ENCODE measurements at places on chromosomes 2 and 18.

DNA sequence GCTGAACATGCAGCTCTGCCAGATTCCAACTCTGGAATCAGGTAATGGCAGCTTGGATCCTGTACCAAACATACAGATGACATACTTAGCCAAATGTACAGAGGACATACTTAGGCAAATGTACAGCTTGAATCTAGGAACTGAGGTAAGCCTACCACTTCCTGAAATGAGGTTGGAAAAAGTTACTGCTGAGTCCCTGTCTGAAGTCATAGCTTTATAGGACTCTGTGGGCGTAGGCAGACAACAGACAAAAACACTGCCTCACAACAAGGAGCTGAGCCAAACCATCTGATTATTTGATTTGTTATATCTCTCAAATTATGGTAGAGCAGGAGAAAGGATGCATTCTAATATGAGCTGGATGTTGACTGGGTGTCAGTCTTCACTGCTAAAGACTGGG, 290.2 kb upstream of the TCF4 start:
- DNase-seq = no peak

DNA sequence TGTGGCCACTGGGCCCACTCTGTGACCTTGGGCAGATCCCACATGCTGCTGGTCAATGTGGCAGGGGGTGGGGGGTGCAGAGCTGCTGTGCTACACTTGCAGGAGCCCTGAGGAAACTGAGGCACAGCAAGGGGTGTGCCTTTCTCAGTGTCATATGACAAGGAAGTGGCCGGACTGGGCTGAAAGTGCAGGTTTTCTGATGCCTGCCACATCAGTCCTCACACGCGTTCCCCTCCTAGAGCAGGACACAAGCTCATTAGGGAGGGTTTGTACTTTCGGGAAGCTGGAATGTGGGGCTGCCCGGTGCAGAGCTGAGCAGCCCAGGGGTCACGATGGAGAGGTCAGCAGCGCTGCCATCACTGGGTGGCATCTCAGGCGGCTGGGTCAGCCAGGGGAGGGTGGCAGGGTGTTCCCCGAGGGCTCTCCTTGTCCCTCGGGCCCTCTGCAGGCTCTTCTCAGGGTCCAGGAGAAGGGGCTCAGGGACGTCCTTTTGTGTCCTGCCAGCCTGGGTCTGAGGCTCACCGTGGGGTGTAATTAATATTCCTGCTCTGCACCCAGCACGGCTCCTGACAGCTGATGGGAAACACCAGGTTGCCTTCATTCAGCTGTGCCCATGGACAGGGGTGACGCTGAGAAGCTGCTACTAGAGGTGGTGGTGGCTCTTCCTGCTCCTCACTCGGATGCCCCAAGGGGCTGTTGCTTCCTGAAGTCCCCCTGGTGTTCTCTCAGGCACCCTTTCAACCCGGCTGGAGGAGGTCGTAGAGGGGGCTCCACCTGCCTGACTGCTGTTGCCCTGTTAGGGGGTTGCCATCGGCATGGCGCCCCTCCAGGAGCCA, 62.1 kb upstream of the HDAC4 start:
- no peak for DNase-seq

- DNase-seq = no peak
Observed at GRCh38 chr2:15119722-15120175, 441.4 kb downstream of the NBAS start.

DNA sequence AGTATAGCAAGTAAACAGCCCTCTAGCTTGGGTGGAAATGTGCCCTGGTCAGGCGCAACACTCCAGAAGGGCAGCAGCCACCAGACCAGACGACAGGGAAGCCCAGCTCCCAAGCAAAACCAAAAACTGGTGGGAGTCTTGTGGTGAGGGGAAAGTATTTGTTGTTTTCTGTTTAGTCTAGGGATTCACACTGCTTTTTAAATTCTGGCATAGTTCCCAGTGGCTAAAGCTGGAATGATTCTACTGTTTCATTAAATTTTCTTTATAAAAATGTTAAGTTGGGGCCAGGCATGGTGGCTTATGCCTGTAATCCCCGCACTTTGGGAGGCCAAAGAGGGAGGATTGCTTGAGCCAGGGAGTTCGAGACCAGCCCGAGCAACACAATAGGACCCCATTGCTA, 38.5 kb downstream of the MERTK start:
- DNase-seq = no peak

DNA sequence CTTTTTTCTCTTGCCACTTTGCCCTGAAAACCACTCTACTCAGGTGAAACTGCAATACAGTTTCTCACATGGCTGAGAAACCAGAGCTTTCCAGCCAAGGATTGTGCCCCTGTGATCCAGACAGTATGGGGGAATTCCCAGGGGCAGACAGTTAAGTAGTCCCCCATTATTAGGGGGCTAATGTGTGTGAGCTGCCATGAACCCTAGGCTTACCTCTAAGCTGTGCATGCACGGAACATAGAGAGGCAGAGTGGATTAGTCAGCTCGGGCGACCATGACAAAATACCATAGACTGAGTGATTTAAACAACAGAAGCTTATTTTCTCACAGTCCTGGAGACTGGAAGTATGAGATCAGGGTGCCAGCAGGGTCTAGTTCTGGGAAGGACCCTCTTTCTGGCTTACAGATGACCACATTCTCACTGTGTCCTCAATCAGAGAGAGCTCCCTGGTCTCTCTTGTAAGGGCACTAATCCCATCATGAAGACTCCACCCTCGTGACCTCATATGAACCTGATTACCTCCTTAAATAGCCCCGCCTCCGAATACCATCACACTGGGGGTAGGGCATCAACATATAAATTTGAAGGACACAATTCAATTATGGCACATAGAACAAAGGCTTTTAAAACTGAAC, 215.1 kb downstream of the EIPR1 start:
- DNase-seq = no peak

DNA sequence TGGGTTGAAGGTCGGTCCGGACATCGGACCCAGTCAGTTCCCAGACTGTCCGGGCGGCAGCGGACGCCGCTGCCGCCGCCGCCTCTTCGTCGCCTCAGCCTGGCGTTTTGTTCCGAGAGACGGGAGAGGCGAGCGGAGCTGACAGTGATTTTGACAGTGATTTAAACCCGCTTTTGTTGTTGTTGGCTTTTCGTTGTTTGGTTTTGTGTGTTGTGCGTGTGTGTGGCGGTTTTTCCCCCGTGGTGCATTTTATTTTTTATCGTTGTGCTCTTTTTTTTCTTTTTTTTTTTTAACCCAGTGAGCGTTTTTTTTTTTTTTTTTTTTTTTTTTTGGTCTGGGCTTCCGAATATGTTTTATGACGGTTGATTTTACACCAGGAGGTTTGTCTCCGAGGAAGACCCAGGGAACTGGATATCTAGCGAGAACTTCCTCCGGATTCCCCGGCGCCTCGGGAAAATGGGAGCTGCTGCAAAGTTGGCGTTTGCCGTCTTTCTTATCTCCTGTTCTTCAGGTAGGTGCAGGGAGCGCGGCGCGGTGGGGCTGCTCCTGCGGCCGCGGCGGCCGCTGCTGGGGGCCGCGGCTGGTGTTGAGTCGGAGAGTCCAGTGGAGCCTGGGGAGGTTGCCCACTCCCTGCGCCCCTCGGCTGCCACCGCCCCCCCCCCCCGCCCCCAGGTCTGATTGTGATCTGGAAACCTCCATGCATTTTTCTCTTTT, at the start of gene ACVR2A:
Gene ACVR2A (plus strand): TSS at position 333 of the 714 bp plus-strand sequence. CDS start 124 bp downstream, at position 457.
- DNase-seq = peak; percentile 26

- peak; percentile 4 for DNase-seq
Observed at GRCh38 chr18:54718408-54718773, 109.9 kb upstream of the RAB27B start.

DNA sequence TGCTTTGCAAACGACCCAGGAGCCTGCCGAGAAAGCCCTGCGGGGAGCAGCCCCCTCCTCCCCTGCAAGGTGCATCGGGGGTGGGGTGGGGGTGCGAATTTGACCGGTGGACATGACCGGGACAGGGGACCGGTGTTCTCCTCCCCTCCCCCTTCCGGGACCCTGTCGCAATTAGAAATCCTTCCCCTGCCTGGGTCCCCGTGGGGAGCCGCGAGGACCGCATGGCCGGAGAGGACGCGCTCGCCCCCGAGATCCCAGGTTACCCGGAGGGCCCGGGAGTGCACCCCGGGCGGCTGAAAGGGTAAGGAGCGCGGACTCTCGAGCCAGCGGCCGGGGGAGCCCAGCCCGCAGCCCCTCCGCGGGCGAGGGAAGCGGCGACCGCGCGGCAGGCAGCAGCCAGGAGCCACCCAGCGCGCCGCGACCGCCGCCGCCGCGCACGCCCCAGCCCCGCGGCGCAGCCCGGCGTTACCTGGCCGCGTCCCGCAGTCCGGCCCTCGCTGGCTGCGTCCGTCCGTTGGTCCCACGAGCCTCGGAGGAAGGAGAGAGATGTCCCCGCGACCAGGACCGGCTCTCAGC, 482 bp downstream of the DLGAP1 start:
- no peak for DNase-seq

DNA sequence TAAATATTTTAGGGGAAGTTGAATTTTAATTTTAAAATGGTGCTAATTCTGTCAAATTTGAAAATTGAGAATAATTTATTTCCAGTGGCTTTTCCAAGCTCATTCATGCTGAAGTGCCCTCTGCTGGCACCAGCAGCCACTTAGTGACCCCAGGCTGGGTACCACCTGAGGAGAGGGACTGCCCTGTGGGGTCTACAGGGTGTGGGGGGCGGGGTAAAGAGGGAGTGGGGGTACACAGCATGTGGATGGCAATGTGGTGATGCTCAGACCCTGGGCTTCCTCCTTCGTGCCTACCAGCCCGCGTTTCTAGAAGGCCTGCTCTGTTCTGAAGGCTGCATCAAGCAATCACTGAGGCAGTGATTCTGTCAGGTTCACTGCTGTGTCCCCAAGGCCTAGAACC, 45.1 kb upstream of the SCLY start:
- no peak for DNase-seq

DNA sequence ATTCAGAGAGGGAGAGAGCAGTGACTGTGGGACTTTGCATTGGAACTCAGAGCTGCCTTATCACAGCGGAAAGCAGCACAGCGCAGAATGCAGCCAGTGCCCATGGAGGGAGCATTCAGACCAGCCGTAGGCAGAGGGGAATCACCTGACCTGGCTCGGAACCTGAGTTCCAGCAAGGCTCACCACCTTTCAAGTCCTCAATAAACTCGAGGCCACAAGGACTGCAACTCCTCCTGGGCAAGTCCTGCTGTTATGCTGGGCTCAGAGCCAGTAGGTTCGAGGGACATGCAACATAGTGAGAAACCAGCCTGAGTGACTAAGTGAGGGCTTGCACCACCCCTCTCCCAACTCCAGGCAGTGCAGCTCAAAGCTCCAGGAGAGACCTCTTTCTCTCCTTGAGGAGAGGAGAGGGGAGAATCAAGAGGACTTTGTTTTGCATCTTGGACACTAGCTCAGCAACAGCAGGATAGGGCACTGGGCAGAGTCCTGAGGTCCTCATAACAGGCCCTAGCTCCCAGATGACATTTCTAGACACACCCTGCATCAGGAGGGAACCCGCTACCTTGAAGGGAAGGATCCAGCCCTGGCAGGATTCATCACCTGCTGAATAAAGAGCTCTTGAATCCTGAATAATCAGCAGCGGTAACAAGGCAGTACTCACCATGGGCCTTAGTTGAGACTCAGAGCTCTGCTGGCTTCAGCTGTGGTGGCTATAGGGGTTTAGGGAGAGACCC, 136.8 kb upstream of the OTOS start:
- DNase-seq = no peak

DNA sequence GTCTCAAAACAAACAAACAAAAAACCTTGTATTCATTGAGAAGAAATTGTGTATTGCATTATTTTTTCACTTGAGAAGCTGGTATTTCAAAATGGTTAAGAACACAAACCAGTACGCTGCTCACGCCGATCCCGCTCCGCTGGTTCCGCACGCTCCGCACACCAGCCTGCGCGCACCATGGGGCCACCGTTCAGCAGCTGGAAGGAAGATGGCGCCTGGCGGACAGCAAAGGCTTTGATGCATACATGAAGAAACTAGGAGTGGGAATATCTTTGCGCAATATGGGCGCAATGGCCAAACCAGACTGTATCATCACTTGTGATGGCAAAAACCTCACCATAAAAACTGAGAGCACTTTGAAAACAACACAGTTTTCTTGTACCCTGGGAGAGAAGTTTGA, 75.7 kb downstream of the RBM43 start:
- DNase-seq = no peak

- no peak for DNase-seq
Observed at GRCh38 chr18:48815179-48815515, 135.6 kb downstream of the SMAD7 start.

DNA sequence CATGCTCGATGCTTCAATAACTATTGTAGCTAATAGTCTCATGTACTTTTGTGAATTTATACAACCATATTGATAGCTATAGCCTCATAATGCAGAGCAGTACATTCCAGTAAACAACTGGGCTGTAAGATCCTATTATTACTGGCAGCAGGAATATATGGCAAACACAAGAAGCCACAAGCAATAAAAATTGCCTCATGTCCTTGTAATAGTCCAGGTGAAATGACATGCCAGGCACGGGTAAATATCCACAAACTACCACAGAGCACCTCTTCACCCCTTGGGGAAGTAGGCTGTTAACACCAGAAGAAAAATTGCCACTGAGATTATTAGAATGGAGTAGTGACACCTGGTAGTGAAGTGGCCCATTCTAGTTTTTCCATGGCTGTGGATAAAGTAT, 158.3 kb downstream of the MTX2 start:
- no peak for DNase-seq

- DNase-seq = no peak
Observed at GRCh38 chr2:145159676-145160075, 639.8 kb upstream of the ZEB2 start.

- no peak for DNase-seq
Observed at GRCh38 chr2:99389371-99389770, 52.2 kb downstream of the EIF5B start.

GRCh38 chr2:100182494-100183361, 40.3 kb upstream of the AFF3 start:
- DNase-seq = no peak

- DNase-seq = no peak
Observed at GRCh38 chr2:19541884-19542283, 183.5 kb upstream of the OSR1 start.

DNA sequence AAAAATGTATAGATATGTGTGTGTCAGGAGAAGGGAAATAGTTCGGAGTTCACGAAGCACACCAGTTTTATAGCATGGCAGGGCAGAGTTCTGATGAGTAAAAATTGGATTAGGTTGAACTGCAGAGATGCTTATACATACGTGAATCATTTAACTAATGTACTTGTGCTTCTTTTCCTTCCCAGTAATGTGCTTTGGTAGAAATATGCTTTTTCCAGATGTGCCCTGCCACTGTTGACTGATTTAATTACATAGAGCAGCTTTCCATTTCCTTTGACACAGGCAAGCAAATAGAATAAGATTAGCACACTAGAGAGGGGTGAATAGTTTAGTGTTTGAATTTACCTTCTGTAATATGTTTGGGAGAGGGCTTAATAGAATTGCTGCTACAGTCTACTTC, 28.9 kb upstream of the ARMC9 start:
- DNase-seq = no peak

Measured in globus pallidus (tissue), 1 donor.